ENCODE measurements at places on chromosomes 16 and 17.

GRCh38 chr17:66508896-66509844 is 206.8 kb downstream of the PRKCA start:
- no peak for DNase-seq

- peak; percentile 0 for DNase-seq
Measured at GRCh38 chr17:10646392-10646990, 10.6 kb downstream of the MYH3 start.

DNA sequence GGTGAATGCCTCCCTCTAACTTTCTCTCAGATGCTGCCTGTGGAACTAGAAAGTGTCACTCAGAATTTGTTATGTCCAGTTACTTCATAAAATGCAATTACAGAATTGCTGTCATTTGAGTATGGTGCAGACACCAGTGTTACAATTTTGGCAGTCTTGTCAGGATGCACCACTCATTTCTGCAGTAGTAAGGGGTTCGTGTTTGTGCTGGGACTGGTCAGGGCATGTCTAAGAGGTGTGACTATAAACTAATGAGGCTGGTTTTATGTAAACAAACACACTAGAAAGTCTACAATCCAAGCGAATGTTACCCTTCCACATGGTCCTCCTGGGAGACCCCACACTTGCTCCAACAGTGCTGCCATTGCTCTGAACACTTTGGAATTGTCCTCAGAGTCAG is 206.2 kb downstream of the ANKFN1 start:
- no peak for DNase-seq

GRCh38 chr16:82741073-82741615 is 114.4 kb downstream of the CDH13 start:
- DNase-seq: no peak

- DNase-seq: no peak
Measured at GRCh38 chr16:51072591-51072990, 78.5 kb downstream of the SALL1 start.

GRCh38 chr16:5056352-5056751 is 9.4 kb downstream of the C16orf89 start:
- DNase-seq: no peak

- no peak for DNase-seq
Measured at GRCh38 chr16:85234310-85235204, 122.3 kb upstream of the CIBAR2 start.

- DNase-seq: no peak
Measured at GRCh38 chr16:27690608-27691007, 140.7 kb downstream of the KATNIP start.

- DNase-seq: no peak
Measured at GRCh38 chr16:20321671-20322070, 5.6 kb downstream of the GP2 start.

GRCh38 chr17:33175562-33175961 is 117.5 kb downstream of the ASIC2 start:
- no peak for DNase-seq

- DNase-seq: no peak
Measured at GRCh38 chr16:63066552-63066951, 1030.3 kb upstream of the CDH8 start.

- no peak for DNase-seq
Measured at GRCh38 chr17:31811101-31811500, 47.9 kb downstream of the COPRS start.

- DNase-seq: no peak
Measured at GRCh38 chr17:33183487-33184026, 109.5 kb downstream of the ASIC2 start.

GRCh38 chr17:33908363-33909064 is 346.6 kb upstream of the CCL2 start:
- no peak for DNase-seq

DNA sequence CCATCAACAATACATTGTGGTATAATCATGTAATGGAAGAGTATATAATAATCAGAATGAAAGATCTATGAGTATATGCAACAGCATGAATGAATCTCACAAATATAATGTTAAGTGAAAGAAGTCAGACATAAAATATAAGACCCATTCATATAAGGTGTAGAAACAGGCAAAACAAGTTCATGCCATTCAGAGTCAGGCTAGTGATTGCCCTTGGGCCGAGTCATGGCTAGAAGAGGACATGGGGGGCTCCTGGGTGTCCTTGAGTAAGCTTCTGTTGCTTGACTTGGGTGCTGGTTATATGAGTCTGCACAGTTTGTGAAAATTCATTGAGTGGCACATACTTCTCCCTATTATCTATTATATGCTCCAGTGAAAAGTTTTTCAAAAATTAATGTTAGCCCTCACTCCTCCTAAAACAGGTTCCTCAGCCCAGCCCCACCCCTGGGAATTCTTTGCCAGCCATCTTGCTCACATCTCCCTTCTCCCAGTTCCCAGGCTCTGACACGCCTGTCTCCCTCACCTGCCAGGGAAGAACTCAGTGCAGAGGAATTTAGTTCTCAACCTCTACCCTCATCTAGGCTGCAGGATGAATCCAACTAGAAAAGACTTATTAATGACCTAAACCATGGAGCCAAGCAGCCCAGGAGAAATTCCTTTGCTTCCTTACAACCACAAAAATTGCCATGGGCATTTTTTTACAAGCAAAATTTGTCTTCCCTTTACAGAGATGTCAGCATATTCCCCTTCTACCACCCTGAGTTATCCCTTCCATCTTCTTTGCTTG is 52.4 kb upstream of the NFAT5 start:
- DNase-seq: no peak

GRCh38 chr17:7548585-7549400 is at the start of gene TNFSF12:
TSS of gene TNFSF12 (plus strand) at chr17:7549058. CDS start at chr17:7549154, 96 bp downstream.
- no peak for DNase-seq

DNA sequence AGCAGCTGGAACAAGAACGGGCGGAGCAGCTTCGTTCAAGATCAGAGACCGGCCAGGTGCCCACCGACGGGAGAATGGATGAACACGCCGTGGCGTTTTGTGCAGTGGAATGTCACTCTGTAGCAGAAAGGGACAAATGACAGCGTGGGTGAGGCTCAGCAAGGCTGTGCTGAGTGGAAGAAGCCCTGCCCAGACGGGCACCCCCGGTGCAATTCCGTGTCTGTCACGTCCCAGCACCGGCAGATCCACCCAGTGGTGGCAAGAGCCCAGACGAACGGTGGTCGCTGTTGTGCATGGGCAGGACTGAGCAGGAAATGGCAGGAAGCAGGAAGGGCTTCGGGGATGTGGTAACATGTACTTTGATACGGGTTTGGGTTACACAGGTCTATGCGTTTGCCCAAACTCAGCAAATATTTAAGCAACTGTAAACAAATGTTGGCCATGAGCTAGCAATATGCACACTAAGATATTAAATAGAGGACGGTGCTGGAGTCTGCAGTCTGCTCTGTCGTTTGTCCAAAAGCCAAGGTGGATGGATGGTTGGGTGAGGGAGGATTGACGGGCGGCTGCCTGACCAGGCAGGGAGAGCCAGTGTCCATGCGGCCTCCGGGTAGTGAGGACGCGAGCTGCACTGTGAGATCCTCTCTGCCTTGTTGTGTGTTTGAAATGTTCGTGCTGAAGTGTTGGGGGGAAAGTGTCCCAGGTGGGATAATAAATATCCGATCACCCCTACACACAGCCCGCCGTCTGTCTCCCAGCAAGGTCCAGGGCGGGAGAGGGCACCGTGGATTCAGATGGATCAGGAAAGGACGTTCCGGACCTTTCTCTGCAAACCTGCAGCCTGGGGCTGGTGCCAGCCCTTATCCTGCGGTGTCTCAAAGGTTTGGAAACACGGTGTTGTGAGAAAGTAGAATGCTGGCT is 48.4 kb downstream of the COX4I1 start:
- DNase-seq: no peak

- no peak for DNase-seq
Measured at GRCh38 chr17:9519583-9520272, 55.9 kb downstream of the STX8 start.

GRCh38 chr17:40558890-40559563 is 6.2 kb downstream of the CCR7 start:
- DNase-seq: no peak

- no peak for DNase-seq
Measured at GRCh38 chr17:83079352-83079747, at the start of gene METRNL. TSS of gene METRNL (plus strand) at chr17:83079609. CDS start at chr17:83079816, 207 bp downstream.

DNA sequence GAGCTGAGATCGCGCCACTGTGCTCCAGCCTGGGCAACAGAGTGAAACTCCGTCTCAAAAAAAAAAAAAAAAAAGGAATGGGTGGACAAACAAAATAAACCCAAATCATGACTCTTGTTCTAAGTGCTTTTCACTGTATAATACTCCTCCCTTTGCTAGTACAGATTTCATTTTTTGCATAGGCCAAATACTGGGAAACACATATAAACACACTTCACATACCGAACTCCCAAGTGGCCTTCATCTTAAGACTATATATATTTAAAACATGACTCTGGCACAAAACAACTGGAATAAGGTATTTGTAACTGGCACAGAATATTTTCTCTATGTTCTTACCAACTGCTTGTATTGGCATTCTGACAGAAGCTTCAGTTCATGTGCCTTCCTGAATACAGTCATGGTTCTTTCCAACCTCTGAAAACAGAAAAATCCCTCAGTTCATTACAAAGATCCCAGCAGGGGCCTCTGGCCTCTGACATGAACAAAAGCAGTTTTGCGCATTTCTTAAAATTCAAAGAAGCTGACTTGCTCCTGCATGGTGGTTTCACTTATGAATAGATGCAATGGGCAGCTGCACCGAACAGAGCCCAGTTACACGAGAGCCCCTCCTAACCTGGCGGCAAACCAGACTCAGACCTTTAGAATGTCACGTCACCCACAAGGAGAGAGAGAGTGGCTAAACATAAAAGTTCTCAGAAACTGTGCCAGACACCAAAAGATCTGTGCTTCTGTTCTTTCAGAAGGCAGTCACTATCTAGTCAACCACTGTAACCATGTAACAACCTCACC is 19.1 kb upstream of the COPRS start:
- DNase-seq: no peak

DNA sequence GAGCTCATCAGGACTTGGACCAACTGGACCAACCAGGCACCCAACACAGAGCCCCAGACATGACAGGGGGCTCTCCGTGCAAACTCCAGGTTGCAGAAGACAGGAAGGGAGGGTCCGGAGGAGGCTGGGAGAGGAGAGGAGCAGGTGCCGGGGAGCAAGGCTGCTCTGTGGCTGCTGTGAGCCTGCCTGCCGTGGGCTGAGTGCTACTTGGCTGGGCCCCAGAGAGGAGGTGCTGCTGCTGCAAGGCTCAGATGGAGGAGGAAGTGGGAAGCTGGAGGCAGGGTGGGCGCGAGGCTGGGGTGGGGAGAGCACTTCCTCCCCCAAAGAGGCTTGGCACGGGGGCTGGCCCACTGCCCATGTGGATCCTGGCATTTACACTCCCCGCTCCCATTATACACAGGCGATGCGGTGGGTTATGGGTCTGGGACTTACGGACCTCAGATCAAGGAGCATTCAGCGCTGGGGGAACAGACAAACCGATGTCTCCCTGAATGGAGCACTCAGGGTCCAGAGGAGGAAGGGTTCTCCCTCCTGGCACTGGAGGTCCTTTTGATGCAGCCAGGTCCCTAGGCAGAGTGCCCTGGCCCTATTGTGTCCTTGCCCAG is 15.9 kb downstream of the EPOP start:
- DNase-seq: no peak

GRCh38 chr16:52068447-52069074 is 478.4 kb downstream of the TOX3 start:
- DNase-seq: no peak

GRCh38 chr16:65534121-65534528 is 412.3 kb upstream of the CDH11 start:
- DNase-seq: no peak

DNA sequence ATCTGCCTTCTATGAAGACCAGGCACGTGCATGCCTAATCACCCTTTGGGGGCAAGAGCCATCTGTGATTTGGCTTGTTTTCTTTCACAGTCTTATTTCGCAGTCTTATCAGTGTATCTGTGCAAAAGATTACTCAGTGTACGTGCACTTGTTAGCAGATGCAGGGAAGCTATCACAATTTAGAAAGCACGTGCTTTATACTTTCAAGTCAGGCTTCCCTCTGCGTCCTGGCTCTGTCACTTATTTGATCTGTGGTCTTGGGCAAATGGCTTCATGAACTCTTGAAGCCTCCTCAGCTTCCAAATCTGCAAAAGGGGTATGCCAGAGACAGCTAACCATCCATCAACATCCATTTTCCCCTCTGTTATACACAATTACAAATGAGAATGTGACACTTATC is 246.4 kb downstream of the XYLT1 start:
- no peak for DNase-seq

DNA sequence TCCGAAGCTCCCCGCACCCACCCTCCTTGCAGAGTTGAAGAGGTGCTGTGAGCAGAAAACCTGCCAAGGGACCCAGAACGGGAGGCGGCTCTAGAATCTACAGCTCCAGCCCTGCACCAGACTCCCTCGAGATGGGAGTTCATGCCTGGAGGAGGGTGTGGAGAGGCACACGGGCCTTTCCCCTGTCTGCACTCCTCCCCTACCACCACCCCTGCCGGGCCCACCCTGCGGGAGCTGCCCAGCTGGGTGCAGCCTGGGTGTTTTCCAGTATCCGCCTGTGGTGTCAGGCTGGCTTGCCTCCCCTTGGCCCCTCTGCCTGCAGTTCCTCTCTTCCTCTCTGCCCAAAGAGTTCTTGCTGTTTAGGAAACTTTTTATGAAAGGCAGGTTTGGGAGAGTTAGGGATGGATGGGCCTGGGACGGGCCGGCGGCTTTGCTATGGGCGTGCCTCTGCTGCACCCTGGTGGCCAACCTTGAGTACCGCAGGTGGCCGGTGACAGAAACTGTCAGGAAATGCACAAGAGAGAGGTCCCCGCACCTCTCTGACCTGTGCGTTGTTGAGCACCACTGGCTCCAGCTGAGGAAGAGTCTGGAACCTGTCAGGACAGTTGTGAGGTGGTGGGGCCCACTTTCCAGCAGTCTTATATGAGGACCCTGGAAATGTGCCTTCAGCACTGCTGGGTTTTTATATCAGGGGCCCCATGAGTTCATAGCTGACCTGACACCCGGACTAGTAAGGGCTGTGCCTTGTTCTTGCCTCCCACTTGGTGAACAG is 354.1 kb downstream of the SEC14L1 start:
- DNase-seq: peak; percentile 8

DNA sequence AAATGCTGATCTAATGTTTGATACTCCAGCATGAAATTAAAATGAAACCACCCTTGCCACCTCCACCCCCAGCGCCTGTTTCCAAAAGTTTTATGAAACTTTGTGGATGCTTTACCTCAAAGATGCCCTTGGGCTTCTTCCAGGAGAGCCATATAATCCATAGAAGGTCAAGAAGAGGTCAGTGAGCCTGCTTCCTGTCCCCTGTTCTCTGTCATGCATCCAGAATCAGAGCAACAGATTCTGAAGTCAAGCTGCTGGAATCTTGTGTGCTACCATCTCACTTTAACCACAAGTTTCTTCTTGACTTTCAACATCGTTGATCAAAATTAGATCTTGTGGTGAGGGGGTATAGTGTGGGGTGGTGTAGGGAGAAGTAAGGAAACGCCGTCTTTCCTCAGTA is 8.6 kb downstream of the GOSR2 start:
- DNase-seq: no peak

DNA sequence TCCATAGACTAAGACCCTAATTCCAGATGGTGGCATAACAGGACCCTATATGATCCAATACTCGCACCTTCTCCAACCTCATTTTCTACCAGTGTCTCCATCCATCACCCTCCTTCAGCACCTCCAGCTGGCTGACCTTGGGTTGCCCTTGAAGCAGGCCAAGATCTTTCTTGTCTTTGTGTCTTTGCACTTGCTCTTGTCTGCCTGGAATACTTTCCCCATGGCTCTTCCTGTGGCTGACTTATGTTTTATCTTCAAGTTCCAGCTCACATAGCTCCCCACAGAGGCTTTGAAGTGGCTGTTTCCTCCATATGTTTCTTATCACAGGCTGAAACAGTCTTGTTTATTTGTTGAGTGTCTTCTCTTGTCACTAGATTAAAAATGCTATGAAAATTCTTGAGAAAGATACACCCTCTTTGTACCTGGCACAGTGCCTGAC is 29.6 kb upstream of the MMD start:
- no peak for DNase-seq

Measured in NCI-H187 treated with DMSO at 0.1 percent for 48 hours (cell line).